ENCODE measurements at places on chromosomes 13 and 19.

- no peak for DNase-seq
These were observed 110.2 kb downstream of the RAP2A start for GRCh38 chr13:97544031-97544765.

GRCh38 chr19:5665781-5666513 is 14.4 kb downstream of the MICOS13 start:
- no peak for DNase-seq

DNA sequence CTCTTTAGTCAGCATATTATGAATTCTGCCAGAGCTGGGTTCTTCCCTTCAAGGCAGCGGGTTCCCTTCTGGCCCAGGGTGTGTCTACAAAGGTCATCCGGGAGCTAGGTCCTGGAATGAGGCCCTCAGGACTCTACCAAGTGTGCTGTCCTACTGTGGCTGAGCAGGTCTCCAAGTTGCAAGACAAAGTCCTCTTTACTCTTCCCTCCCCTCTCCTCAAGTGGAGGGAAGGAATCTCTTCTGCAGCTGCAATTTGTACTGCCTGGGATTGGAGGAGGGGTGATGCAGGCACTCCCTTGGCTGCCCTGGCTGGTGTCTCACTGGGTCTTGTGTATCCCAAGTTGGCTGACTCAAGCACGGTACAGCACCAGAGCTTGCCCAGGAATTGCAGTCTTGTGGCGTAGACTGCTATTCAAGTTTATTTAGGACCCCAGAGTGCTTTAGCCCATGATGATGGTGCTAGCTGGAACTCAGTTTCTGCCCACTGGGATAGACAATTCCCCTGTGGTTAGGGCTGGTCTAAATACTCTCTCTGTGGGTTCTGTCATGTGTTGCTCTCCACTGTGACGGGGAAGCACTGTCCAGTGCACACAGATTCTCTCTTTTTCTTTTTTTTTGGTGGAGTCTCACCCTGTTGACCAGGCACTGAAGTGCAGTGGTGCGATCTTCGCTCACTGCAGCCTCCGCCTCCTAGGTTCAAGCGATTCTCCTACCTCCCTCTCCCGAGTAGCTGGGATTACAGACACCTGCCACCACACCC is 28.5 kb downstream of the RFC3 start:
- DNase-seq = no peak

DNA sequence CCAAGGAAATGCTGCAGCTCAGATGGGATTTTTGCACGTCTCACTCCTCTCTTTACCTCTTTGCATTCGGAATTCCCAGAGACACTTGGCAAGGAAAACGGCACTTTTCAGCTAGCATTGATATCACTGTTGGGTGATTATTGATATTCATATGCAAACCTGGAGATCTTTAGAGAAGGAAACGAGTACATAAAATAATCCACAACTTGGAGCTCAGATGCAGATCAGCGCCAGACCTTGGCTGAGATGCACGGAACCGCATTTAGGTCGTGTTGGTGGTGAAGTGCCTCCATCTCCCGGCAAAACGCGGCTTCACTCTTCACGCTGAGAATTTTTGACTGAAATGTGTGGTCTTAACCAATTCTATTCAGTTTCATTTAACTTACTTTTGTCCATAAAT is 77.2 kb upstream of the ARHGEF7 start:
- no peak for DNase-seq

DNA sequence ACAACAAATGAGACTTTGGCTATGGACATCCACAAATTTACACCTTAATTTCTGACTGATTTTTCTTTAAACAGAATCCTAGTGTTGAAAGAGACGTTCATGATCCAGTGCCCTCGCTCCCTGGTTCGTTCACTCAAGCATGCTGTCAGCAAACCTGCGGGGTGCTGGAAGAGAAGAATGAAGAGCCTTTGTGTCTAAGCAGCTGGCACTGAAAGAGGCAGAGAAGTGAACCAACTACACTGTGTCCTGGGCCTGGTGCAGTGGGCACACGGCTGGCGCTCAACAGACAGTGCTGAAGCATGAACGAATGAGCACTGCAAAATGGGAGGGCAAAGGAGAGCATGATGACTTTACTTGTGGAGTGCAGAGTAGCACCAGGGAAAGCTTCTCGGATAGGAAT is 46.8 kb downstream of the MIPEP start:
- DNase-seq = no peak

- DNase-seq = no peak
These were observed 109.8 kb downstream of the CACNA1A start for GRCh38 chr19:13396250-13397080.

DNA sequence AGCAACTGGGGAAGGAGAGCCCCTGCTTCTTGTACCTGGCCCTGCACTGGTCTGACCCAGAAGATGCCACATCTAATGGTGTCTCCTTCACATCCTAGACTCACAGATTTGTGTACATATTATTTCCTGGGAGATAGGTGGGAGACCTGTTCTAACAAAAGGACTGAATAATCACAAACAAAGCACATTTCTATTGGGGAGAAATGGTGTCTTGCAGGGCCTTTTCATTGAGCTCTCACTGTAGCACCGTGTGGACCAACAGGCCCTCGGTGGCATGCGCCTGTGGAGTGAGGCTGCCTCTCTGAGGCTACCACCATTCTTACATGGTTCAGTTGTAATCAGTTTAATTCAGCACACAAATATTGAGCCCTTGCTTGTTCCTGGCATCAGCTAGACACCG is 989 bp upstream of the SACS start:
- DNase-seq = no peak

DNA sequence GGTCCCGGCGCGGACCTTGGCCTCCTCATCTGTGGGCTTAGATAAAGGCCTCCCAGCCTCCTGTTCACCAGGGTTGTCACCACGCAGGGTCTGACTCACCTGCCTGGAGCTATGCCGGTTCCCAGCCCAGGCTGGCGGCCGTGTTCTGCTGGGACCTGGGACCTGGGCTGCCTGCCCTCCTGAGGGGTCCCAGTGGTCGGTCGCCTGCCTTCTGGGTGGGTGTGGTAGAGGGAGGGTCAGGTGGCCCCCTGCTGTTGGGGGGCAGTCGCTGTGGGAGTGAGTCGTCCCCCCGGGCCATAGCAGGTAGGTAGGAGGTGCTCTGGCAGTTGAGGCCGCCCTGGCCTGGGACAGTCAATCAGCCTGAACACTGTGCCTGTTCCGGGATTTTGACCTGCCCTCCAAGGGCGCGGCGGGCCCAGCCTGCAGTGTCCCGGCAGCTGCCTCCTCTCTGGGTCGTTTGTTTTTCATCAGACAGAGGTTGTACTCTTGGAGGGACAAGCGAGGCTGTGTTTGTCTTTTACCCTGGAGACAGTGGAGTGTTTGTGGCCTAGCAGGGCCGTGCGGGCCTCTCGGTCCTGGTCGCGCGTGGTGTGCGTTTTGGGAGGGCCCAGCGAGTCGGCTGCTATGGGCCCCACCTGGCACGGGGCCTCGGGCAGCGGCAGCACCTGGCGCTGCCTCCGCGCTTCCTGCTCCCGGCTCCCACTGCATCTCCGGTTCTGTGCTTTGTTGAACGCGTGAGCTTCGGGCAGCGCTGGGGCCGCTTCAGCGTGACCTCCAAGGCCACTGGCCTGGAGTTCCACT is 2.6 kb downstream of the ADAT3 start:
- no peak for DNase-seq

DNA sequence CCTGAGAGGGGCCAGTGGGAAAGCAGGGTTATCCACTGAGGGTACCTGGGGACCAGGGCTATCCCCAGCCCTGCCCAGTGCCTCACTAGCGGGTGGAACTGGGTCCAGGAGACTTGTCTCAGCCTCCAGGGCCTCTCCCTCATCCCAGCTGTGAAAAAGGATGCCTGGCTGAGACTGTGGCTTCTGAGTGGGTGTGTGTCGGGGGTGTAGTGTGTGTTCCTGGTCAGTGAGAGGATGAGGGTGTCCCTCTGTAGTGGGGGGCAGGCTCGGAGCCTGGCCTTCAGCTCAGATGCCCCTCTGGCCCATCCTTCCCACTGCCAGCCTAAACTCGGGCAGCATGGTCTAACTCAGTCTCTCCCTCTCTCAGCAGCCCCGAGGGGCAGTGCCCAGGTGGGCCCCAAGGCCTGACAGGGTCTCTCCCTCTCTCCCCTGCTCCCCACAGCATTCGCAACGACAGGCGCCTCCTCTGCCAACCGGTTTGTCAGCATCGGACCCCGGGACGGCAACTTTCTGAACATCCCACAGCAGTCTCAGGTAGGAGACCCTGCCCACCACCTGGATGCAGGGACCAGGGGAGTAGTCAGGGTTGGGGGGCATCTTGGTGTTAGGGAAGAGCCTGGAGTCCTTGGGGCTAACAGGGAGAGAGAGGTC is 12.7 kb downstream of the LYL1 start:
- no peak for DNase-seq

- no peak for DNase-seq
These were observed at the start of gene PRMT1 for GRCh38 chr19:49677231-49677900. Gene PRMT1, plus strand, starts transcription at chr19:49677271. Its CDS starts 10 bp downstream, at chr19:49677281.

DNA sequence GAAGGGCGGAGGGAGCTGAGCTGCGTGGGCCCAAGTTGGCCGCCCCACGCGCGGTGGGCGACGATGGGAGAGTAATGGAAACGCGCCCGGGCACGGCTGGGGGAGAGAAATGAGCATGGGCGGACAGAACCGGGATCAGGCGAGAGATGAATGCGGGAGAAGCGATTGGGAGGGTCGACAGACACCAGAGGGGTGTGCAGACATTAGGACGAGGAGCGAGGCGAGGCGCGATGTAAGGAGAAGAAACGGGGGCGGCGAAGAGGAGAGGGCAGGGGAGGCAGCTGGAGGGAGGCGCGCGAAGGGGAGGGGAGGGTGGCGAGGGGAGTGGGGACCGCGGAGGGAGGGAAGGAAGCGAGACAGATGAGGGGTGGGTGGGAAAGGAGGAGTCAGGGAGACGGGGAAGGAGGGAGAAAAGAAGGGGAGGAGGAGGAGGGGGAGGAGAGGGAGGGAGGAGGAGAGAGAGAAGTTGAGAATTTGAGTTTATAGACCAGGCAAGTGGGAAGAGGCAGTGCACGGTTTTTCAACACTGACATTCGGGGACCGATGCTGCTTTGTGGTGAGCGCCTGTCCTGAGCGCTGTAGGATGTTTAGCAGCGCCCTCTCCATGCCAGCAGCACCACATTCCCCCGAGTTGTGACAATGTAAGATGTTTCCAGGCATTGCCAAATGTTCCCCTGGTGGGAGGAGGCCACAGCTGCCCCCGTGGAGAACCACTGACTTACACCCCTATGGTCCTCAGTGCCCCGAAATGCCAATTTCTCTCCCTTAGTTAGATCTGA is at the start of gene SHISA7:
Gene SHISA7 (minus strand): TSS at position 256 of the 779 bp plus-strand sequence. CDS start 437 bp downstream, outside the sequence.
- DNase-seq = no peak

GRCh38 chr19:29668746-29669609 is 3.7 kb downstream of the PLEKHF1 start:
- no peak for DNase-seq

GRCh38 chr13:104008075-104008474 is 941.9 kb upstream of the SLC10A2 start:
- DNase-seq = no peak

GRCh38 chr13:33740134-33740538 is 77.8 kb upstream of the RFC3 start:
- DNase-seq = no peak

- DNase-seq = no peak
These were observed 1.3 kb downstream of the CARM1 start for GRCh38 chr19:10872546-10873107.

DNA sequence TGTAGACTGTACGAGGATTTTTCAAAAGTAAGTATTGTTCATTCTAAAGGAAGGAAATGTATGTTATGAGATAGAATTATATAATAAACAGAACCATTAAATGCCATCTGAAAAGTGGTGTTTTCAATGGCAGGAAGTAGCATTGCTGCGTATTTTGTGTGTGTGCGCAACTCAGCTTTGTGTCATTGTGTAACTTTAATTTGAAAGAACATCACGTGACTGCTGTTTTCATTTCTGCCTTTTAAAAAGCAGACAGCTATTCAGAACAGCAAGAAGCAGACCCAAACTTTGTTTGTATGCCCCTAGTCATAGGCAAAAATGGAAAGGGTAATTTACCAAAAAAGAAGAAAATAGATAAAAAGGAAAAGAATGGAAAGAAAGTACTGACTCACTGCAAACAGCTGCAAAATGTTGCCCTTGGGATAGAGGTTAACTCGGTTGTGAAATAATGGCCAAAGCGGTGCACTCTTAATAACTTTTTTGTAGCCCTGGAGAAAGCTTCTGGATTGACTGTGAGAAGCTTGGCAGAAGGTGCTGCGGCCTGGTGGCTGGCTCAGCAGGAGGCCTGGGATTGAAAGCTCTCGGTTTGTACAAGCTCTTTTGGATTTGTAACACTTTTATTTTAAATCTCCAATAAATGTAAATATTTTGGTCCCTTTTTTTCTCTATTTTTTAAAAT is 97.3 kb downstream of the GGACT start:
- DNase-seq = no peak

GRCh38 chr13:38730332-38730731 is 43.5 kb downstream of the FREM2 start:
- no peak for DNase-seq

- DNase-seq = no peak
These were observed 2.1 kb downstream of the ANKRD27 start for GRCh38 chr19:32672841-32673240.

DNA sequence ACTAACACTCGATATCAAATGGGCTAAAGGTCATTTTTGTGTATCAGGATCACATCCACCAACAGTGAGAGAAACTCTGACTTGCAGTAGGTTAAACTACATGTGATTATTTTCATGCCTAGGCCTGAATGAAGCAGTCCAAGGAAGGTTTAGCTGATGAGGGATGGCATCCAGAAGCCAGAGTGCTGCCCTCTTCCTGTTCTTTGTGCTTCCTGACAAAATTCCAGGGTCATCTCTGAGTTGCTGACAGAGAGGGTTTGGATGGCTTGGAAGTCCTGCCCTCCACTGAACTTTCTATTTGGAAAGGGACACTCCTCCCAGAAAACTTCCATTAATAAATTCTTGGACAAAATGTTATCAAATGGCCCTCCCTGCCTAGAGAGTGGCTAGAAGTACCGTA is 728.3 kb upstream of the SLC10A2 start:
- no peak for DNase-seq

DNA sequence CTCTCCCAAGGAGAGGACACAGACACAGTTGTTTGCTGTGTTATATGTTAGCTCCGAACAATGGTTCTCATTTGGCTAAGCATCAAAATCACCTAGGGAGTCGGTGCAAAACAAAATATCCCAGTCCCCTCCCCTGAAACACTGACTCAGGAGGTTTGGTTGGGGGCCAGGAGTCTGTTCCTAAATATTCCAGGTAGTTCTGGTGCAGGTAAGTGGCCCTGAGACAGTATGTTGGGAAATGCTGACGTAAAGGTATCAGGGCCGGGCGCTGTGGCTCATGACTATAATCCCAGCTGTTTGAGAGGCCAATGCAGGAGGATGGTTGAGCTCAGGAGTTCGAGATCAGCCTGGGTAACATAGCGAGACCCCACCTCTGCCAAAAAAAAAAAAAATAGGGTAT is 2.3 kb upstream of the MAP2K7 start:
- DNase-seq = no peak

DNA sequence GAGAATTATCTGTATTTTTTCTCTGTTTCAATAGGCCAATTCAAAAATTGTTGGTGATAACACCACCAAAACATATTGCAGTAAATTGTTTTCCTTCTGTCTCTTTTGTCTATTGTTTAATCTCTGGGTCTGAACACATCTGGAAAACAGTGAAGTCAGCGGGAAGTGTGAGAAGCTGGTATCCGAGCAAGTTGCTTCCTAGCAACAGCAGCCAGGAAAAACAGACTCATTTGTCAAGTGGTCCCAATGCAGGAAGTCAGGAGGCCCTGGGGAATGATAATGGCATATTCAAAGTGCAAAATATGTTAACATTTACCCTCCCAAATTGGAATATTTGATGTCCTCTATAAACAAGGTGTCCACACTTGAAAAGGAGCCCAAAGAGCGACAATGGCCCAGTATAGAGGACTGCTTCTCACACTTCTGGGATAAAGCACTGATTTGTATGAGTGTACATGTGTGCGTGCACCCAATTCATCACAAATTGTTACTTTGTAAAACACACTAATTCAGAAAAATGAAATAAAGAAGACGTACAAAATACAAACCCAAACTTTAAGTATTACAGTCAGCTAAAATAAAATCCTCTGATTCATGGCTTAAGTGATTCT is 515.0 kb downstream of the TBC1D4 start:
- DNase-seq = no peak

Measured in bone marrow (tissue), 2 donors.